ENCODE measurements at places on chromosomes 2 and 18.
A peak's percentile ranks its signal among the peaks of the same experiment; 100 is the strongest.

- peak; percentile 46 for DNase-seq
These were observed 81.0 kb downstream of the TAF4B start for GRCh38 chr18:26307161-26307773.

DNA sequence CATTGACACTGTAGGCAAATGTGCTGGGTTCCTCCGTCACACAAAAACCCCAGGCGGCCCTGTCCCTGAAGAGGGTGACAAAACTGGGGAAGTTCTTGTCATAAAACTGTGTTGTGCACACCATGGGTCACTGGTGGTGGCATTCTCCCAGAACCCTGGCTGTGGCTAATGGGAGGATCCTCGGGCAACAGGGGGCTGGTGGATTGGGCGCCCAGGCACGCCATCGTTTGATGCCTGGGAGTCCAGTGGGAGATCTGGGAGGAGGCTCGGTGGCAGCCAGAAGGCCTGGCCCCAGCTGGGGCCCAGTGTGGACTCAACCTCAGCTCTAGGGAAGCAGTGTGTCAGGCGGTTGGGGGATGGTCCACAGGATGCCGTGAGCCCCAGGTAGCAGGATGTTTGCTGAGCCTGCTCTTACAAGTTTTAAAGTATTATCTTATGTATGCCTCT is 140.7 kb downstream of the ACOXL start:
- DNase-seq: no peak

- DNase-seq: no peak
These were observed 256.3 kb upstream of the PKDCC start for GRCh38 chr2:41791523-41791922.

GRCh38 chr2:174492963-174493431 is 6.2 kb upstream of the GPR155 start:
- DNase-seq: no peak

GRCh38 chr2:233821709-233822100 is 32.6 kb downstream of the HJURP start:
- no peak for DNase-seq

- DNase-seq: no peak
These were observed 1284.9 kb upstream of the LRRTM1 start for GRCh38 chr2:81589406-81589805.

DNA sequence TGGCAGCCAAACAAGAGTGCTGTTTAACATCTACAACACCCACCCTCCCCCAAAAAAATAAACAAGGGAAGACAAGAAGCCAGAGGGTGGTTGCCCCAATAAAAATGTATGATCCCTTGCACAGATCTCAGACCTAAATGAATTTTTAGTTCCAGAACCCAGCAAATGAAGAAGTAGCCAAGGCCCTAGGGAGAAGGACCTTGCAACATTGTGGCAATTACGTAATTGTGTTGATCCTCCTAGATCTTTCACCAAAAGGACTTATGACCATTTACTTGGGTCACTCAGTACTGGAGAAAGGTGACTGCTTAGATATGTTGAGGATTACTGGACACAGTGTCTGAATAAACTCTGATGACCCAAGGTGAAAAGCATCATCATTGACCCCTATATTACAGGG is 1393.8 kb downstream of the LRP1B start:
- DNase-seq: no peak

DNA sequence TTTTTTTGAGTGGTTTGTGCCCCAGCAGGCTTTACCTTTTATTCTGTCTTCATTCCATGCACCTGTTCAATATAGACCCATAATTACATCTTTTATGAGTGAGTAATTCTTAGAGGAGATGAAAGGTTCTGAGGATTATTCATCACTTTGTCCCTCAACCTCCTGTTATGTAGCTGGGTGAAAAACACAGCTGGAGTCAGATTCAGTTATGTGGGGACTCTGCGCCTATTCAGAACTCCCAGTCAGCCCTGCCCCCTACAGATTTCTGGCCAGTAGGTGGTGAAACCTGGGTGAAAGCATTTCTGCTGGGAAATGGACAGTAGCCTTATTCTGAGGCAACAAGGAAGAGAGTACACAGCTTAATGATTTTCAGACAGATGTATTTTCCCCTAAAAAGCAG is 107.8 kb downstream of the MGAT5 start:
- peak; percentile 48 for DNase-seq

- no peak for DNase-seq
These were observed 16.8 kb upstream of the PAX3 start for GRCh38 chr2:222315443-222316121.

DNA sequence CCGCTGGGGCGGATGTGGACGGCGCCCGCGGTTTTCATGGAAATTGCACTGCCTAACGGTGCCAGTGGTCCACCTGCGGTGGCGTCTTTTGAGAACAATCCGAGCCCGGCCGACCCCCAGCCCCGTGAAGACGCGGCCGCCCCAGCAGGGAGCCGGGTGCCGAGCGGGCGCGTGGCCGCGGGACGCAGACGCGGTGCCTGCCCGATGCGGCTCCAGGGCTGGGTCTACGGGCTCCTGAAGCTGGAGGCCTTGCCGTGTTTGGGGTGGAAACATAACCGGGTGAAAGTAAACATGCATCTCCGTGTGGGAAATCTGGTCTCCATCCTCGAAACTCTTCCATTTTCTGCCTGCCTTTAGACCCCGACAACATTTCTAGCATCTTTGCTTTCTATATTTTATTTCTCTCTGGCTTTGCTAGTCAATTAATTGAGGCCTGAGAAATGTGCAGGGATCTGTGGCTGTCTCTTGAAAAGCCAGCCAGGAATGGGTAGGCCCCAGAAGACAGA is 572 bp downstream of the INPP4A start:
- no peak for DNase-seq

DNA sequence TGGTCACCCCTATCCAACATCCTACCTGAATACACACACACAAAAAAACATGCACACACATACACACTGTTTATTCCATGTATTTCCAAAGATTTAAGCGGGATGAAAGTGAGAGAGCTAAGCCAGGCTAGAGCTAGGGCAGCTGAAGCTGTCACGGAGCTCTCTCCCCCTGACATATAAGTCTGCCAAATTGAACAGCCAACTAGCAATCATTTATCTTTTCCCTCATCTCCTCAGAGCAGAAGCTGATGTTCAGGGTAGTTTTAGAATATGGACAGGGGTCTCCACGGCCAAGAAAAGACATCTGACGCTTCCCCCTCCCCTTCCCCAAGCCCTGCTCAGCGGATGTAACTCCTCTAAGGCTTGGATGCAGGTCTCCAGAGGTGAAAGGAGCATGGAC is 171.6 kb downstream of the GRB14 start:
- DNase-seq: no peak

GRCh38 chr2:126901459-126901858 is 2.8 kb downstream of the TEX51 start:
- no peak for DNase-seq

DNA sequence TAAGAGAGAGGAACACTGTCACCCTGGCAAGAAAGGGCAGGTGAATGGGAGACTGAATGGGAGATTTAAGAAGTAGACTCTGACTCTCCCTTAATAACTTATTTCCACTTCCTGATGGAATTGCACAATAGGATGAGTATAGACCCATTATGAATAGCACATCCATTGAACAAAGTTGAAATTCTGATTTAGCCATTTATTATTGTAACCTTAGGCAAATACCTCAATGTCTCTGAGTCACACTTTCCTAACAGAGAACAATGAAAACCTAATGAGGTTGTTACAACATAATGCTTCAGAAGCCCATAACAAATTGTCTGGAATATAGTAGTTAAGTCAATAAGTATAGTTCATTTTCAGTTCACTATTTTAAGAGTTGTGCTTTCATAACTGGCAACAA is 78.9 kb downstream of the NRXN1 start:
- no peak for DNase-seq
